ENCODE measurements at places on chromosomes 12 and 14. TPM values are rescaled to one million over a fixed set of nuclear protein-coding genes. Genes with fewer than 3 reads are reported as not detected.

SERPINA3 gene
- 233 TPM for total RNA-seq

ZFHX2 gene
- total RNA-seq: 0.33 TPM

GRCh38 chr12:103879048-103879692, 38.1 kb upstream of the NT5DC3 start:
- DNase-seq: no peak

AVPR1A gene
- total RNA-seq: 4.2 TPM

KLRF1 gene
- not detected for total RNA-seq

GRCh38 chr14:68609012-68609411, 183.9 kb downstream of the ZFP36L1 start:
- DNase-seq: no peak
